ENCODE measurements at places on chromosomes 6 and 20.
A peak's percentile ranks its signal among the peaks of the same experiment; 100 is the strongest.

DNA sequence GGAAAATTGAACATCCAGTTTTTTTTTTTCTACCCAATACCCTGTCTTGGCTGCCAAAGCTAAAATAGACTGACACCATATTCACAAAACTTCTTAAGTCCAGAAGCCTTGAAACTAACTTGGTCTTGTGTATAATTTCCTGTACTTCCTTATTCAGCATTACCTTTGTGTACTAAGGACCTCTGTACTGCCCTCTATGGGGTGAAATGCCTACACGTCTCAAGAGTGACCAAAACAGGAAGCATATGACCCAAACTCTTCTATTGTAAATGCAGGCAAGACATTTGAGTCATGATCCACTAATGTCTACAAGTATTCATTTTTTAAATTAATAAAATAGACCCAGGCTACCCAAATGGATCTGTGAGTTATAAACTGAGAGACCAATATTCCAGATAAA, 50.4 kb downstream of the HMGCLL1 start:
- H3K4me3 ChIP-seq = no peak overlapping the region
- no peaks in the 10 kb centered on the region for H3K27me3 ChIP-seq
- no peak overlapping the region for H3K27ac ChIP-seq
- H3K4me1 ChIP-seq = no peaks in the 10 kb centered on the region
- no peaks in the 10 kb centered on the region for H3K36me3 ChIP-seq
- DNase-seq = no peak

- no peaks in the 10 kb centered on the region for H3K27me3 ChIP-seq
- no peak within 1 kb of the TSS for H3K27ac ChIP-seq
- H3K36me3 ChIP-seq = no peaks in the 10 kb centered on the region
- peaks cover 16% of the 10 kb centered on the region for H3K4me1 ChIP-seq
Measured at GRCh38 chr6:130827247-130828149, at the start of gene SMLR1. SMLR1 (plus strand) TSS chr6:130827406; CDS start chr6:130827414, 8 bp downstream.

GRCh38 chr6:66772800-66773199, 1065.8 kb upstream of the EYS start:
- no peak for DNase-seq
- no peaks in the 10 kb centered on the region for H3K36me3 ChIP-seq
- no peaks in the 10 kb centered on the region for H3K27me3 ChIP-seq
- no peak overlapping the region for H3K4me3 ChIP-seq
- no peak overlapping the region for H3K27ac ChIP-seq

GRCh38 chr6:11607383-11607782, 69.8 kb downstream of the TMEM170B start:
- no peaks in the 10 kb centered on the region for H3K4me1 ChIP-seq
- H3K27me3 ChIP-seq = peaks cover 11% of the 10 kb centered on the region
- no peak for DNase-seq
- H3K27ac ChIP-seq = no peak overlapping the region
- H3K4me3 ChIP-seq = no peak overlapping the region

GRCh38 chr6:35396991-35397390, 54.6 kb downstream of the PPARD start:
- peaks cover 6% of the 10 kb centered on the region for H3K36me3 ChIP-seq
- H3K4me3 ChIP-seq = no peak overlapping the region
- H3K4me1 ChIP-seq = peaks cover 31% of the 10 kb centered on the region
- no peaks in the 10 kb centered on the region for H3K27me3 ChIP-seq

DNA sequence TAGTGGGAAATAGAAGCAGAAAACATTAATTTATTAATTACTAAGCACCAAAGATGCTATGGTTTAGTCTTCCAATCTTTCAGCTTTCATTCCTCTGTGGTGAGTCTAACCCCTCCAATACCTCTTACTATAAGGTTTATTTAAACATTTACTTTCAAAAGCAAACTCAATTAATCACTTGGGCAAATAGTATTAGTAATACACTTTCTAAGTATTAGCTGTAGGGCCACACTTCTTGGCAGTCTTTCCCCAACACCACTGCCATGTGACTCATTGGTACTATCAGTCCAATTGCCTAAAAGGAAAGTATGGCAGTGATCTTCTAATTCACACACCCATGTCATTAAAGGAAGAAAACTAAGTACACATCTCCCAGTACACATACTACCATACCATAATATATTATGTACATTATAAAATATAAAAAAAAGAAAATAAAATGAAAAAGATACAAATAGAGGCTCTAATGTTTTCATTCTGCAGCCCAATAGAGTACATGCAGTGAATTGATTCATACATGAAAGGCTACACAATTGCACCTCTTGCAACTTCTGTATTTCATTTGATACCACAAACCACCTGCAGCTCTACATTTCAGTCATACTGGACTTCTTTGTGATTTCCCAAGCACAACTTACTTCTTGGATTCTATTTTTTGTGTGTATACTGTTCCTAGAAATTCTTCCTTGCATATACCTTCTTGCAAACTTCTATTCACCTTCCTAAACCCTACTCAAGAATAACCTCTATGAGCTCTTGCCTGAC, 218.6 kb downstream of the PKHD1 start:
- H3K27me3 ChIP-seq = no peaks in the 10 kb centered on the region
- H3K4me3 ChIP-seq = no peak overlapping the region
- DNase-seq = no peak
- no peaks in the 10 kb centered on the region for H3K4me1 ChIP-seq

- no peaks in the 10 kb centered on the region for H3K36me3 ChIP-seq
- no peak for DNase-seq
- no peak overlapping the region for H3K4me3 ChIP-seq
- H3K4me1 ChIP-seq = no peaks in the 10 kb centered on the region
Measured at GRCh38 chr20:37565134-37565811, 37.6 kb upstream of the BLCAP start.

- DNase-seq = peak; percentile 85
- H3K36me3 ChIP-seq = no peaks in the 10 kb centered on the region
- no peaks in the 10 kb centered on the region for H3K27me3 ChIP-seq
- peak overlapping the region; percentile 71 for H3K27ac ChIP-seq
- peaks cover 20% of the 10 kb centered on the region for H3K4me1 ChIP-seq
Measured at GRCh38 chr20:5714261-5715041, 35.8 kb upstream of the SHLD1 start.

All from activated naive CD4-positive, alpha-beta T cell treated with anti-CD3 and anti-CD28 coated beads, Interleukin-2, amount 10 ng/mL, durations not matched to agents 7 days and 5 days (primary cell).